ENCODE measurements at places on chromosomes 2 and 18. TPM values are rescaled to one million over a fixed set of nuclear protein-coding genes. Genes with fewer than 3 reads are reported as not detected.

DNA sequence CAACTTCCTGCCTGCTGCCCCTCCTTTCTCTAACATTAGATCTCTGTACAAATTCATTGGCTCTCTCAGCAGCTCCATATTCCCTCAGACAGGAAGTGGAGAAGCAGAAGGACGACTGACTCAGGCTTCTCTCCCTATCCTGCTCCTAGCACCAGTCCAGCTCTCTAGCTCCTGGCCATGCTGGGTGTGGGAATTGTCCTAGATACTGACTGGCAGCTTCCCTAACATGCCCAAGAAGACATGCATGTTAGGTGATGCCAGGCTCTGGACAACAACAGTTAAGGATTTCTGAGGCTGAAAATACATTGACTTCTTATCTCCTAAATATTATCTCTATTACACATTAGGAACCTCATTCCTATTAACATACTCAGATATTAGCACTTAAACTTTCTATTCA, 292.9 kb downstream of the IKZF2 start:
- DNase-seq, result no peak

DNA sequence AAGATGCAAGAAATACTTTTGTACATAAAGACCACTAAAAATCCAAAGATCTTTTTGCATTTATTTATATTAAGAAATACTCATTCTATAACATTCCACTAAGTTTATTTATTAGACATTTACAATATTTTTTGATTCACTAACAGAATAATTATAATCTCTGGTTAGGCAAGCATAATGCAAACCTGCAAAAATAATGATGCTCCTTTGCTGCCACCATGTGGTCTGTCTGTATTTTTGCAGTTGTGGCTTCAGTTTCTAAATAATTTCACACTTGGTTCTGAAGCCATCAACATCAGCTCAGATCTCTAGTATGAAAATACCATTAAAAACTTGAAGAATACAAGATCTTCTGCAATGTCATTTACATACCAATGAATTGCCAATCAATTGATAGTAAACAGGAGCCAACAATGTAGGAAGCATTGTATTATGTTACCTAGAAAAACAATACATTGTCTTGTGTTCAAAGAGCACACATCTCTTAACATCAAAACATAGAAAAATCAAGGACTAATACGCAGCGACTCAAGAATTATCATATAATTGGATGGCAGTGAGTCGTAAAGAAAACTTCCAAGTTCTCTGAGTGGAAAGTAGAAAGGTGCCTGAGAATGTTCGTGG, 28.8 kb upstream of the WDR75 start:
- no peak for DNase-seq

- DNase-seq, result no peak
Measured at GRCh38 chr2:39062320-39062719, 58.5 kb downstream of the SOS1 start.

GRCh38 chr18:49988101-49988500, 174.8 kb upstream of the ACAA2 start:
- DNase-seq, result no peak

GRCh38 chr2:174485788-174486562, 854 bp downstream of the GPR155 start:
- DNase-seq, result no peak

- DNase-seq, result no peak
Measured at GRCh38 chr18:63290166-63290820, 29.3 kb downstream of the BCL2 start.

GRCh38 chr2:37576831-37577230, 94.6 kb downstream of the CDC42EP3 start:
- no peak for DNase-seq

The LYPD1 gene
- not detected for total RNA-seq

The UGT1A10 gene
- not detected for total RNA-seq

Measured in natural killer cell treated with Interleukin-12 subunit alpha and Interleukin-12 subunit beta and Interleukin-15 and Interleukin-18, amount 100 ng/mL, for 72 hours (primary cell).